ENCODE measurements at places on chromosomes 2 and 18. TPM values are rescaled to one million over a fixed set of nuclear protein-coding genes. Genes with fewer than 3 reads are reported as not detected.

GKN2 gene
- not detected for total RNA-seq

RESP18 gene
- not detected for total RNA-seq

C2orf78 gene
- not detected for total RNA-seq

CRYGC gene
- not detected for total RNA-seq

GPR75 gene
- total RNA-seq = 1.2 TPM

B4GALT6 gene
- 4.5 TPM for total RNA-seq

EVX2 gene
- total RNA-seq = not detected

CCDC148 gene
- 2.5 TPM for total RNA-seq

TRIM43 gene
- total RNA-seq = not detected

OTOS gene
- total RNA-seq = not detected

Measured in esophagus muscularis mucosa (tissue), 4 donors.